Stimulated activated CD4-positive, alpha-beta T cell treated with anti-CD3 and anti-CD28 coated beads, Interleukin-2, amount 100 ng/mL, for 4 hours (primary cell): ENCODE measurements at places on chromosomes 1 and 21.

GRCh38 chr1:66243548-66244130, 290.3 kb upstream of the SGIP1 start:
- no peak for DNase-seq

- DNase-seq: no peak
Measured at GRCh38 chr1:168420177-168420576, 123.6 kb downstream of the XCL2 start.

DNA sequence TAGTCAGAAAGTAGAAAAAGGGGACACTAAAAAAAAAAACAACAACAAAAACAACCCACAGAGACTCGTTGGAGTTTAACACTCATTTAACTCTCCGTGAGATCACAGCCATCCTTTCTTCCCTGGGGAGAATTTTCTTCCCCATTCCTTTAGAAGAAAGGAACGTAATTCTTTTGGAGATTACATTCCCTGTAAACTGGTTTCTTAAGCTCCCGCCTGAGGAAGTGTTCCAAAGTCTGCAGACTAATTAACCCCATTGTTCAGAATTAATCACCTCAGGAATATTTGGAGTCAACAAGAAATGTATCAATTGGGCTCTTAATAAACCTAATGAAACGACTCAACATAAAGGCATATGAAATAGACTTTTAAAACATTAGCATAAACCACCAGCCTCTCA, 228.2 kb upstream of the CSF3R start:
- no peak for DNase-seq

GRCh38 chr21:26137379-26138060, 33.0 kb downstream of the APP start:
- no peak for DNase-seq

GRCh38 chr21:25646474-25646873, 7.4 kb downstream of the JAM2 start:
- no peak for DNase-seq

- DNase-seq: no peak
Measured at GRCh38 chr1:47104816-47105215, 32.4 kb upstream of the CYP4A22 start.

GRCh38 chr1:224816062-224816461, 113.4 kb upstream of the DNAH14 start:
- DNase-seq: no peak
